CD8-positive, alpha-beta T cell (primary cell): ENCODE measurements at places on chromosomes 6 and 20.

DNA sequence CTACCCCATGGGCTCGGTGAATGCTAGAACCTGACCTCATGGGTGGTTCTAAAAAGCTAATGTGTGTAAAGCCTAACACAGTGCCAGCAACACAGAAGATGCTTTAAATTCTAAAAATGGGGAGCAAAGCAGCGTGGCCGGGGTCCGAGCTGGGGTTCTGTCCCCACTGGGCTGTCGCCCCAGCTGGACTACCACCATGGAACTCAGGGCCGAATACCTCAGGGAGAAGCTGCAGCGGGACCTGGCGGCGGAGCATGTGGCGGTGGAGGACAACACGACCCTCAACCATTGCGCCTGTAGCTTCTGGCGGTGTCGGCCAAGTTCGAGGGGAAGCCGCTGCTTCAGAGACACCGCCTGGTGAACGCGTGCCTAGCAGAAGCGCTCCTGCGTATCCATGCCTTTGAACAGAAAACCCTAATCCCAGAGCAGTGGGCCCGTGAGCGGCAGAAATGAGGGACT is 8.4 kb downstream of the SOX4 start:
- DNase-seq = no peak

DNA sequence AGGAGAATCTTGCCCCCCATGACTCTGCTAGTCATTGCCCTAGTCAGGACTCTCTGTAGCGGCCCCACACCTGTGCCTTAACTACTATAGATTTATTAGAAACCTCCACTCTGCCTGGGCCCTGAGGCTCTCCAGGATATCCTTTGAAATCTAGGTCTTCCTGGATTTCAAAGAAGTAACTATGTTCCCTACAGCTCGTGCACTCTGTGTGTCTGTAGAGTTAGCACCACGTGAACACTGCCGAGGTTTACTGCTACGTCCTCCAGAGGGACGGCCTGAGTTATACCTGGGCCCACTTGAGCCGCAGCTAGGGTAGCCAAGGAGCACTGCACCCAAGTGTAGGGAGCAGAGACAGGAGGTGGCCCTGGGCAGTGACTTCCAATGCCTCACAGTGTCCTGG is 19.8 kb downstream of the GLP1R start:
- no peak for DNase-seq

DNA sequence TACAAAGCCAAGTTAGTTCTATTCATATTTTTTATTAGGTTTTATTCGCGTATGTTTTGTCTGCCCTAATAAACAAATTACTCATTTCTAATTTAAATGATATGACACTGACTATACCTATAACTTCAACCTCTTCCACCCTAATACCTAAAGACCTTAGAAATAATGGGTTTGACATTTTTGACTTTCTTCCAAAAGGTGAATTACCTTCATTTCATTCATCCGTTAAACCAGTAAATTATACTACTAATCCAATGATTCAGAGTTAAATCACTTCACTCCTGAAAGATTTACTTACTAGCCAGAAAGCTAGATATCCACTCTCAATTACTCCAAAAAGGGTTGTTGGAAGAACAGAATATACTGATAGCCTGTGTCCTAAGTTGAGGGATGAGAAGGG is 5.2 kb downstream of the MRPS10 start:
- no peak for DNase-seq

DNA sequence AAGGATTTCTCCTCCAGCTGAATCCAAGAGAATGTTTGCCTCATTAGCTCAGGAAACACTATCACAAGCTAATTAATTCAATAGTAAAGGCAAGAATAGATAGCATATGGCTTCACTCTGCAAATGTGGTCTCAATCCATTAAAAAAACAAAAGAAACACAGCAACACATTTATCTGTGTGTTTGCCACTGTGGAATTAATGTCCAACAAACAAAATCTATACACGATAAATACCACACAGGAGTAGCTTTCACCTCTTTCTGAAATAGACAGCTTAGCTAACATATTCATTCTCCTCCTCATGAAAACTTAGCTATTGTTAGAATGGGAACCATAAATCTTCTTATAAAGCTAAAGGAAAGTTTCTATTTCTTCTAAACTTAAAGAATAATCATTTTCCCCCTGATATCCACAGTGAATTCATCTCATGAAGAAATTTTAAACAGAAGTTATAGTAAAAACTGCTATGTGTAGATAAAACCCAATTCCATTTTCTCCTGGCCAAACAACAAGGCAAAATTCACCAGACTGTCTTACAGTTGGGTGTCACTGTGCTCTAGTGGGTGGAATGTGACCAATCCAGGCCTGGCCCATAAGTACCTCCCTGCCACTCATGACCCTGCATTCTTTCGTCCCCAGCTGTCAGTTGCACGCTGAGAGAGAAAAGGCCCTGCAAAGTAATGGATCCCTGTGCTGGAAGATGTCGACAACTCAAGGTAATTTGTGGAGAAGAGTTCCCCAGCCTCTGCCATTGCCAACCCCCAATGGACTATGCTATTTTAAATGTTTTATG is 92.9 kb upstream of the NRSN1 start:
- DNase-seq = no peak

GRCh38 chr6:51398793-51399192 is 580.1 kb downstream of the TFAP2B start:
- DNase-seq = no peak

- DNase-seq = no peak
These were observed 73.5 kb downstream of the ARMC2 start for GRCh38 chr6:108921547-108922361.

- no peak for DNase-seq
These were observed 77.6 kb downstream of the TPBG start for GRCh38 chr6:82441047-82441855.

GRCh38 chr6:5190507-5190906 is 70.2 kb downstream of the LYRM4 start:
- no peak for DNase-seq

- DNase-seq = no peak
These were observed 48.3 kb downstream of the RREB1 start for GRCh38 chr6:7155871-7156579.
